ENCODE measurements at places on chromosomes 16 and 17.

DNA sequence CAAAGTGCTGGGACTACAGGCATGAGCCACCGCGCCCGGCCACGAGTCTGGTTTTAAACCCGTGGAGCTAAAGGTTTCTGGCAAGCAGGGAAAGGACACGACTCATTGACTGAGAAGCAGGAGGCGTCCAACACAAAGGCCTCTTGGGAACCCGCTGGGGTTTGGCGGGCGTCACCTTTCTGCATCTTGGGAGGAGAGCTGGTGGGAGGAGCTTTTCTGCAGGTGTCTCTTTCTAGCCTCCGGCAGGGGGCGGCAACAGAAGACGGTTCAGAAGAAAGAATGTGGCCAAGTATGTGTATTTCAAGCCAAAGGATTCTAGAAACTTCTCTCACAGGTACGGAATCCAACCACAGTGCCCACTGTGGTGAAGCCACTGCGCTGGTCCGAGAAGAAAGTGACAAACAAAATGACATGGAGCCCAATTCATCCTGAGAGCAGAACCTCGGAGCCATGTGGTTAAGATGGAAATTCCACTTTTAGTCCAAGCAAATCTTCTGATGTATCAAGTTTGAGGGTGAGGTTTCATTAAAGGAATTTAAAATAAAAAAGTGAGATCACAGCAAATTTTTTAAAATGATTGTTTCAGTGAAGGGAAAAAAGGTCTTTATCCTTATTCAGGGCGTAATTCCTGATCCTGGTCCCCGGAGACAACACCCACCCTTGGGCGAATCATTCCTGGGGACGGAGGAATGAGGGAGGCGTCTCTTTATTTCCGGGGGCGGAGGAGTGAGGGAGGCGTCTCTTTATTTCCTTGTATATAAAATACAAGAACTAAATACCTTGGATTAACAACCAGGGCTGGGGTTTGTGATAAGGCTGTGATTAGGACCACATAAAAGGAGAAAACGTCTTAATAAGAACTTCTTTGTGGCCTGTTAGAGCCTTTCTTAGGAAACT, 97.6 kb downstream of the MRM3 start:
- DNase-seq: no peak

GRCh38 chr17:45284176-45285140, 22.6 kb upstream of the SPATA32 start:
- no peak for DNase-seq

DNA sequence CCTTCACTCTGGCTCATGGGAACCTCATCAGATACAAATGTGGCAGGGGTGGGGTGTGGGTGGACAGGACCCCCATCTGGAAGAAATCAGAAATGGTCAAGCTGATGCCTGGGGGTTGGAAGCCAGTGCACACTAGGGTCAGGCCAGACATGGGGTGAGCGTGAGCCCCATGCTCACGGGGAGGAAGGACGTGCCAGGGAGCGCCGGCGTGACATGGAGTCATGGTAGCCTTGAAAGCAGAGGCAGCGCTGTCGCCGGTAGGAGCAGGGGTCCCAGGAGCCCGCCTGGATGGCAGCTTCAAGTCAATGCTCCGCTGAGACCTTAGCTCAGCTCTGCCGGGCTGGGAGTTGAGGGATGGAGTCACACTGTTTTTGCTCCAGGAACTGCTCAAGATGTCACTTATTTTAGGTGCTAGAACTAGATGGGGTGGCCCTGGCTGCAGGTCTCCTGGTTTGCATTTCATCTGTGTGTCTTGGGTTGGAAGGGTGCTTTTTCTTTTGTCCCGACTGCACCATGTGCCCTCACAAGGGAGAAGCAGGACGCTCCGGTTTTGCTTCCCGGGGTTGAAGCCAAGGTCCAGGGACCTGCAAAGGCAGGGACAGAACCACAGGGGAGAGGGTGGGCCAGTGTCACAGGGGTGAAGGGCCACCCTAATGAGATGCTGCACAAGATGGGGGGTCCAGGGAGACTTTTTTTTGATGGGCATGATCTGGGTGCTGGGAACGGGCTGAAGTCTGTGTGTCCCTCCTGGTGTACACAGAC, 51.4 kb downstream of the USP22 start:
- DNase-seq: no peak

DNA sequence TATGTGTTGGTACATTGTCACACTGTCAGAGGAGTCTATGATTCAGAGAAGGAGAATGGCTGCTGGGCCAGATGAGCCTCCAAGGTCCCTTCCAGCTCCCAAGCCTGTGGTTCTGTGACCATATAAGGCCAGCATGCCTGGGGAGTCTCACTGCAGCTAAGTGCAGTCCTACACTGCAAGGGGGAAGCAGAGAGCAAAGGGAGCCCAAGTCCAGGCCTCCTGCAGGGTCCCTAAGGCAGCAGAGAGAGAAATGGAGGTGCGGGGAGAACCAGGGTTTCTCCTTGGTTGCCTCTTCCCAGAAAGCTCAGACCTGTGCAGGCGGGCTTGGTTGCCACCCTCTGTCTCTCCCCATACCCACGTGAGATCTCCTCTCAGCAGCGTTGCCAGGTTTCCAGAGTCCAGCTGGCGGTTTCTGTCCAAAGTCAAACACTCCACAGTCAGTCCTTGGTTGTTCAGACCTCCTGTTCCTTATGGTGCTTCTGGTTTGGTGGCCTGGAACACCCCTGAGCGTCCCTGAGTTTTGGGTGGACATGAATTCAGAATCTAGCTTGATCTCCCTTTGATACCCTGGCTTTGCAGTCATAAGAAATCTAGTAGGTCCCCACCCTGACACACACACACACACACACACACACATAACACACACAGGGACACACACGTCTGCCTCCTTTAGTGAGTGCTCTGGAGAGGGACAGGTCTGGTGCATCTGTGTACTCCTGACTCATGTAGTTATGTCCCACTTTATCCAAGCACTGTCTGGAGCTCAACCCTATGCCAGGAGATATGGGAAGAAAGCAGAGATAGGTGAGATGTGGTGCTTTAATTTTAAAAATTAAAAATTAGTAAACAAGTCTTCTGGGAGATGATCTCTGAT, 78.8 kb downstream of the GNAO1 start:
- peak; percentile 76 for DNase-seq

DNA sequence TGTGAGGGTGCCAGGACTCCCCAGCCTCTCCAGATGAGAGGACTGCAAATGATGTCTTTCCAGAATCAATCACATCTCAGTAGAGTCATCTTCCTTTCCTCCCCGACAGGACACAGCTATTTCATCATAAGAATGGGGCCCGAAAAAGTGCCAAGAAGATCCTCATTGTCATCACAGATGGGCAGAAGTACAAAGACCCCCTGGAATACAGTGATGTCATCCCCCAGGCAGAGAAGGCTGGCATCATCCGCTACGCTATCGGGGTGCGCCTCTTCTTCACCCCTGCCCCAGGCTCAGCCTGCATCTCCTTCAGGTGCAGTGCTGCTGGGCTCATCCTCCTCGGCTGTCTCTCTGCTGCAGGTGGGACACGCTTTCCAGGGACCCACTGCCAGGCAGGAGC, 14.3 kb downstream of the ITGAD start:
- no peak for DNase-seq

DNA sequence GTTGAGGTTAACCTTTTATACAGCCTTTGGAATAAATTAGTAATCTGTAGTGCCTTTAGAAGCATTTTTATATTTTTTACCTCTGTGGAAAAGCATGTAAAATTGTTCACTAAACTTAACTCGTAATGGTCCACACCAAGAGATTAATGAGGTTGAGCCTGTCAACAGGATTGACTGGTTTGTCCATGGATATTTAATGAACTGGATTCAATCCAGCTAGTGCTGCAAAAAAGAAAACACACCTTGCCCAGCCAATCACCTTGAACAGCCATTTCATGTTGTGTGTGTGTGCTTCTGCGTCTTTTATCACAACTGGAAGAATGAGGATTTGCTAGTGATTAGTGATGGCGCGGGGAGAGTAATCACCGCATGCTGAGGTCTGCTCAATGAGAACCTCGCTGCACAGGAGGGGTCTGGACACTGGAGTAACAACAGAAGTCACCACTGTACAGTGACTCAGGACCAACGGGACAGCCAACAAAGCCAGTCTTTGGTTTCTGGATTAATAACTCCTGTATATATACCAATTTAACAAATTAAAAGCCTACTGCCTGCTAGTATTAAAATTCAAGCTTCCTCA, 33.7 kb downstream of the LITAFD start:
- DNase-seq: no peak

- no peak for DNase-seq
Observed at GRCh38 chr16:13298666-13299065, 397.3 kb downstream of the SHISA9 start.

DNA sequence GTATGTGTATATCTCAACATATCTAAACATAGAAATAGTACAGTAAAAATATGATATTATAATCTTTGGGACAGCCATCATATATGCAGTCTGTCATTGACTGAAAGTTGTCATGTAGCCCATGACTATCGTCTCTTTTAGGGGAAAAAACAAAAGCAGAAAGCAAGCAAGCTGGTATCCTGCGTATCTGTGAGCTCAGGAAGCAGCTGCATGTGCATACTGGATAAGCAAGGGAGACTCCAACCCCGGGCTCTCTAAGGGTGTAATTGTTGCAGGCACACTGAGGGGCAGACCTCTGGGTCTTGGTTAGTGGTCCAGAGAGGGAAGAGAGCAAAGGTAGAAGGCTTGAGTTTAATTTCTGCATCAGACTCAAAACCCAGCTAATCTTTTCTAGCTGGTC, 581.1 kb downstream of the MAF start:
- no peak for DNase-seq

DNA sequence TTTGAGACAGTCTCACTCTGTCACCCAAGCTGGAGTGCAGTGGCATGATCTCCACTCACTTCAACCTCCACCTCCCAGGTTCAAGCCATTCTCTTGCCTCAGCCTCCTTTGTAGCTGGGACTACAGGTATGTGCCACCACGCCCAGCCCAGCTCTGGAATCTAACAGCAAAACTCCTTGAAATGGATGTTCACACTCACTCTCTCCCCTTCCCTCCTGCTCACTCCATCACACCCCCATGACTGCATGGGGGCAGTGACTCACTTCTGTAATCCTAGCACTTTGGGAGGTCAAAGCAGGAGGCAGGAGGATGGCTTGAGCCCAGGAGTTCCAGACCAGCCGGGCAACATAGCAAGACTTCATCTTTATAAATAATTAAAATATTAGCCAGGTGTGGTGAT, 11.1 kb upstream of the TFAP4 start:
- no peak for DNase-seq

DNA sequence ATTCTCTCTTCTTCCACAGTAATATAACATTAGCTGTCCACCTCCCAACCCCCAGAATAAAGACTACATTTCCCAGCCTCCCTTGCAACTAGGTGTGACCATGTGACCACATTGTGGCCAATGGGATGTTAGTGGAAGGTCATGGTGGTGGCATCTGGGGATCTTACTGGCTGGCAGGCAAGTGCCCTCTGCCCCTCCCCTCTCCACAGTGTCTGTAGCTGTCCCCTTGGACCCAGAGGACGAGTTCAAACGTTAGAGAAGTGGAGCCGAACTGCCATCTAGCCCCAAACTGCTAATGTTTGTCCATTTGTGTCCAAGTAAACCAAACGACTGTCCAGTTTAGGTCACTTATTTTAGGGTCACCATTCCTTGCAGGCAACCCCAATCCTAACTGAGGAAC, 26.6 kb upstream of the KCNG4 start:
- DNase-seq: peak; percentile 44

DNA sequence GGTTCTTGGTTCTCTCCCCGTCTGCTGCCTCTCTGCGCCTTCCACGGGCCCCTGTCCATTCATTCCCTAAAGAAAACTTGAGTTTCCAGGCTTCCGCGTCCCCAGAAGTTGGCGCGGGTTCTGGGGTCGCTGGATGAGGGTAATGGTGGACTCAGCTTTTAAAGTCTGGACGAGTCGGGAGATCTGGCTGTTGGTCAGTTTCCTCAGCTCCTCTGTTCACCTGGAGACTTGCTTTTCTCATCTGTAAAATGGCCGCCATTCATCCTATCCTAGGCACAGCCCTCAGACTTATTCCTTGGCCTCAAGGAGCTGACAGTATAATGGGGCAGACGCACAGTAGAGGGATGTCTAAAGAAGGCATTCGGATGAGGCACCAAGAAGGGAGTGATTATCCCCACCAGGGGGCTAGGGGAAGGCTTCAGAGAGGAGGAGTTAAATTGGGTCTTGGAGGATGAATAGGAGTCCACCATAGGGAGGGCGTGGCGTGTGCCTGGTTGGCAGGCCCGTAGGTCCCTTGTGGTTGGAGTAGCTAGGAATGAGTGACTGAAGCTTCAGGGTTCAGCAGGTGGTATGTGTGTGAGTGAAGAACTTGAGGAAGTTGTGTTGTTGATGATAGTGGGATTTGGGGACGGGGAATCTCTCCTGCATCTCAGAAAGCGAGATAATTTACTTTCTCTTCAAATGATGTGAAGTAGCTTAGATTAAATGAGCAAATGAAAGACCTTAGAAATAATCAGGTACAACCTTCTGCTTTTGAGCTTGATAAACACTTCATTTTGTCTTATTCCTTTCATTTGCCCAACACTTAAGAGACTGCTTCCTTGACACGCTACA, 652 bp downstream of the VPS35L start:
- peak; percentile 44 for DNase-seq

- peak; percentile 65 for DNase-seq
Observed at GRCh38 chr16:86375364-86375763, 135.0 kb upstream of the FOXF1 start.

- DNase-seq: no peak
Observed at GRCh38 chr16:48064971-48065370, 90.8 kb downstream of the ABCC12 start.

- no peak for DNase-seq
Observed at GRCh38 chr17:33889040-33889439, 366.0 kb upstream of the CCL2 start.

GRCh38 chr17:15917438-15918027, 27.4 kb upstream of the ADORA2B start:
- DNase-seq: peak; percentile 40

DNA sequence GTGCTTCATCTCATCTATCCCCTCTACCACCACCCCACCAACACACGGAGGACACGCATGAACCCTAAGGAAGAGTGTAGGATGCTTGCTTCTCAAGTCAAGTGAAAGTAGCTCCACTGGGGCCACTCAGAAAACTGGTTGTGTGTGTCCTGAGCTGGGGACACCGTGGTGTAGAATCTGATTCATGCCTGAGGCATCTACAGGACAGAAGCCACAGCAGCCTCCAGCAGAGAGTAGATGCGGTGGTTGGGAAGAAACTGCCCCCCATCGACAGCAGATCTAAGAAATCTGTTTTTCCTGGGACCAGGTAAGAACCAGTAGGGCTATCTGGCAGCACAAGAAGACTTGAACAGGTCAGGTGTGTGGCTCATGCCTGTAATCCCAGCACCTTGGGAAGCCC, 51.9 kb upstream of the HLF start:
- DNase-seq: no peak

- DNase-seq: no peak
Observed at GRCh38 chr16:901715-902601, 68.8 kb downstream of the LMF1 start.

DNA sequence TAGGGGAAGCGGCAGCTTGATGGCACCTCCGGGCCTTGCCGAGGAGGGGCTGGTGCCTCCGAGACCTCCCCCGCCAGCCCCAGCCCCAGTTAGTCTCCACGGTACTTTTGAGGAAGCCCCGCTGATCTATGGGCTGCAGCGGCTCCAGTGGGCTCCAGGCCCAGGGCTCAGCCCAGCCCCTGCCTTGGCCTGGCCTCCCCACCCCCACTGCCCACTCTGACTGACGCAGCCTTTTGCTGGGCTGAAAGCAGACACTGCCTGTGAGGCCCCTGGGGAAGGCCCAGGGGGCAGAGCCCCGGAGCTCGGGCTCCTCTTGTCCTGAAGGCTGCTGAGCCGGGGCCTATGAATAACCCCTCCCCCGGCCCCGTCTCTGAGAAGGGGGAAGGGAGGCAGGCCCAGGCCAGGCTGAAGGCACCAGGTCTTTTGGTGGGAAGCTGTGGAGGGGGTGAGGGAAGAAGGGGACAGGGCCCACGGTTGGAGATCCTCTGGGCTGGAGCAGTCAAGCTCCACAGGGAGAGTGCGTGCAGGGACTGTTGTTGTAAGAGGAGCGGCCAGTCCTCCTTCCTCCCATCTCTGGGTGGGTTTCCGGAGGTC, 7.5 kb upstream of the SMTNL2 start:
- DNase-seq: no peak
